Calu3 (cell line): ENCODE measurements at places on chromosomes 4 and X. TPM values are rescaled to one million over a fixed set of nuclear protein-coding genes. Genes with fewer than 3 reads are reported as not detected.

GRCh38 chr4:1222938-1223690, 25.8 kb downstream of the CTBP1 start:
- DNase-seq: no peak

DNA sequence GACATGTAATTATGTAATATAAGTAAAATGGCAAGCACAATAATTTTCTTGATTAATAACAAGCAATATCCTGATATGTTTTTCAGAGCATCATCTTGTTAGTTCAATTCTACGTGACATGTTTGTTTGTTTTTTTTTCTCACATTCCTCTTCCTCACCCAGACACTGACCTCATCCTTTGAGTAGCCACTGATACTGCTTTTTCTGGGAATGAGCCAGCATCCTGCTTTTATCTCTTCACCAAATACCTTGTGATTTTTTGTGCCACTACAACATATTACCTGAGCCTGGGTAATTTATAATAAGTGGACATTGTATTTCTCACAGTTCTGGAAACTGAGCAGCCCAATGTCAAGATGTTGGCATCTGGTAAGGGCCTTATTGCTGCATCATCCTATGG, 484.0 kb downstream of the NAF1 start:
- DNase-seq: no peak

AMTN gene
- total RNA-seq: not detected in 2 replicates

- no peak for DNase-seq
Observed at GRCh38 chr4:130524057-130524456, 1428.1 kb downstream of the C4orf33 start.

- no peak for DNase-seq
Observed at GRCh38 chr4:185730849-185731608, 81.0 kb downstream of the SORBS2 start.

- DNase-seq: no peak
Observed at GRCh38 chr4:174437324-174437723, 85.0 kb downstream of the HPGD start.

DNA sequence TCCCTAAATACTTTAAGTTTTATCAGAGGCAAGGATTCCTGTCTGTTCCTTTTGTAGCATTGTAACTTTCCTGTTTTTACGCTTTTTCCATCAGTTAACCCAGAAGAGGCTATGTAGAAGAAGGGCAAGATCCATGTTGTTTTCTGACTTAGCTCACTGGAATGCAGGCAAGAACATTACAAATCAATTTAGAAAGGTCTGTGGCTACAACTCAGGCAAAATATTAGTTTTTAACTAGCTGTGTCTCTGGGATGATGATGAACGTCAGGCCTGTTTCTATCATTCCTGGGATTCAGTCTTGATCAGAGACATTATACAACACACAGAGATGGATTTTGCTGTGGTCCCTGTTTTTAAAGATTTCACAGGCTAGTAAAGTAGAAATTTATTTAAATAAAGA, 813.0 kb upstream of the POU3F4 start:
- DNase-seq: no peak

- no peak for DNase-seq
Observed at GRCh38 chr4:106355193-106355592, 13.4 kb downstream of the GIMD1 start.

GRCh38 chr4:107743532-107743931, 23.5 kb upstream of the PAPSS1 start:
- no peak for DNase-seq

CSAG3 gene
- total RNA-seq: not detected in 2 replicates
